HFFc6 (cell line): ENCODE measurements at places on chromosomes 7 and 10. TPM values are rescaled to one million over a fixed set of nuclear protein-coding genes. Genes with fewer than 3 reads are reported as not detected.

DNA sequence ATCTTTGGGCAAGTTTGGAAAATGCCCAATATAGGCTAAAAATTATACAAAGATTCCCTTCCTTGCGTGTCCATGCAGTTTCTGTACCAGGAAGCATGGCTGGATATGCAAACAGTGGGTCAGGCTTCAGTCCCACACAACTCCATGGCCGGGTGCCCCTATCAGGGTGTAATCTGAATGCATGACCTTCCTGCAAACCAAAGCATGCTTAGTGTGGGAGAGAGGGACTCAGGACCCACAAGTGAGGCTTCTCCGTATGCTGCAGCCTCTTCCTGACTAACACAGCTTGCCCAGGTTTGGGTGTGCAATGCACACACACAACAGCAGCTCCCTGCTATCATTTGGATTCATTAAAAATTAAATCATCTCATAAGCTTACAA, 8.5 kb downstream of the AKR1B10 start:
- H3K4me1 ChIP-seq, result peaks cover 19% of the 10 kb centered on the region
- no peak for DNase-seq
- H3K36me3 ChIP-seq, result no peaks in the 10 kb centered on the region
- H3K27ac ChIP-seq, result no peak overlapping the region

DNA sequence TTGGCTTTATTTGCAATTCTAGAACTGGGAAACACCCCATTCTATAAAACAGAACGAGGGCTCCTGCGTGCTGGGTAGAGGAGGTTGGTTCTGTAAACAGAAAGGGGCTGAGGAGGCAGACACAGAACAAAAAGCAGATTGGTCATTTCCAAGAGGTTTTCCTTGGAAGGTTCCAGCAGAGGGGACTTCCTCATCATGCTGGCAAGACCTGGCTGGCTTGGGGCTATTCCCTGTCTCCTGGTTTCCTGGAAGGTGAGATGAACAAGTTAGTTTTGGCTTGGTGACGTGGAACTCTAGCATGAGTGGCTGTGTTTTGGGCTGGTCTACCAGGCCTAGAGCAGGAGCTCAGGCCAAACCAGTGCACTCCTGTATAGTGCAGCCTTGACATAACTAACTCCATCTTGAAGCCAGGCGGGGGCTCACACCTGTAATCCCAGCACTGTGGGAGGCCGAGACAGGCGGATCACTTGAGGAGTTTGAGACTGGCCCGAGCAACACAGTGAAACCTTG, 26.1 kb upstream of the DNAJB6 start:
- peaks cover 34% of the 10 kb centered on the region for H3K4me1 ChIP-seq
- no peaks in the 10 kb centered on the region for H3K36me3 ChIP-seq
- H3K27me3 ChIP-seq, result no peaks in the 10 kb centered on the region; the same call in 1 of the 2 replicates
- H3K4me3 ChIP-seq, result peak overlapping the region; percentile 62
- DNase-seq, result peak; percentile 27
- H3K27ac ChIP-seq, result peak overlapping the region; percentile 93

- H3K36me3 ChIP-seq, result peaks cover 7% of the 10 kb centered on the region; the same call in 1 of the 2 replicates
- peaks cover 3% of the 10 kb centered on the region; the same call in 1 of the 2 replicates for H3K27me3 ChIP-seq
- H3K27ac ChIP-seq, result no peak overlapping the region
- DNase-seq, result no peak
- no peak overlapping the region for H3K4me3 ChIP-seq
These were observed 275.1 kb upstream of the FZD1 start for GRCh38 chr7:90988996-90989765.

DNA sequence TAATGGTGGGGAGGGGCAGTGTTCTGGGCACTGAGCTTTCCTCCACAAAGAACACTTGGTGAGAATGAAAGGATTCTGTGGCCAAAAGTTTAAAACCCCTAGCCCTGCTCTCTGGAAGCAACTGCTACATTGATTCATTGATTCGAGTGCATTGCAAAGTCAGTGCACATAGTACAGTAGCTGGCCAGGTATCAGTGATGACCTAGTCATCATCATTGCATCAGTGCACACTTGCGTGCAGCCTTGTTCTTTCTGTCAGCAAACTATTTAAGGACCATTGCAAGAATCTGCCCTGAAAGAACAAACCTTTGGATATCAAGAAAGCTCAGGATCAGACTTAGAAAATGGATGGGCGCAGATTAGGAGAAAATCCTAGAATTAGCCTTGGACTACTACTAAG, 47.4 kb downstream of the CUL1 start:
- peaks cover 50% of the 10 kb centered on the region for H3K36me3 ChIP-seq
- 0 out of 2 replicates have a peak overlapping the region, but pooled peaks have one; percentile 33 for H3K27ac ChIP-seq
- H3K4me1 ChIP-seq, result peaks cover 6% of the 10 kb centered on the region; the same call in 1 of the 2 replicates

DNA sequence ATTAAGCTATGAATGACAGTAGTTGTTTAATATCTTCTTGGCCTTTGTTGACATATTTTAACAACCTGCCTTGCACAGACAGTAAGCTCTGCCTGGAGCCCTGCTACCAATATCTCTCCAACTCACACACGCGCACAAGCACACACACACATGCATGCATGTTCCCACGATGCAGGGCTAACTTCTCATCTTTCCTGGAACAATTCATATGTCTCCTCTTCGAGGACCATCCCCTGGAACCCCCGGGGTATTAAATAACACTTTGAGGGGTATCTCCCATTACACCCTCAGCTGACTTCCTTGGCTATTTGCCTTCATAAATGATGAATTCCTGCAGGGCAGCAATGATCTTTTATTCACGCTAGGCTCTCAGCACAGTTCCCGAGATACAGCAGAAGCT, 258.0 kb downstream of the TRIL start:
- H3K27me3 ChIP-seq, result no peaks in the 10 kb centered on the region
- DNase-seq, result no peak

DNA sequence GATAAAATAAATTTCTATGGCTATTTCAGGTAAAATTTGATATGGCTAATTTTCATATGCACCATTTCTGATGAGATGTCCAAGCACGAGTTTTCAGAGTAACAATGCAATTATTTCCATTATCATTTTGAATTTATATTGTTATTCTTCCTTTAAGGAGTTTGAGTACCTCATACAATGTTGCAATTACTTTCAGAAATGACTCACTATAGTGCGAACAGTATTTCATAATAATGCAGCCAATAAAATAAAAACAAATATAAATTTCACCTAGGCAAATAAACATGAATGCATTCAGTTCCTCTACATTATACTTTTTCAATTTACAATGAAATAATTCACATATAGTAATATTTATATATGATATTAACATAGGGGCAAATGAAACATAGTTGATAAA, 78.8 kb upstream of the LRRN3 start:
- H3K27me3 ChIP-seq, result no peaks in the 10 kb centered on the region; the same call in 1 of the 2 replicates
- no peaks in the 10 kb centered on the region for H3K36me3 ChIP-seq
- H3K4me1 ChIP-seq, result peaks cover 44% of the 10 kb centered on the region
- DNase-seq, result peak; percentile 16

DNA sequence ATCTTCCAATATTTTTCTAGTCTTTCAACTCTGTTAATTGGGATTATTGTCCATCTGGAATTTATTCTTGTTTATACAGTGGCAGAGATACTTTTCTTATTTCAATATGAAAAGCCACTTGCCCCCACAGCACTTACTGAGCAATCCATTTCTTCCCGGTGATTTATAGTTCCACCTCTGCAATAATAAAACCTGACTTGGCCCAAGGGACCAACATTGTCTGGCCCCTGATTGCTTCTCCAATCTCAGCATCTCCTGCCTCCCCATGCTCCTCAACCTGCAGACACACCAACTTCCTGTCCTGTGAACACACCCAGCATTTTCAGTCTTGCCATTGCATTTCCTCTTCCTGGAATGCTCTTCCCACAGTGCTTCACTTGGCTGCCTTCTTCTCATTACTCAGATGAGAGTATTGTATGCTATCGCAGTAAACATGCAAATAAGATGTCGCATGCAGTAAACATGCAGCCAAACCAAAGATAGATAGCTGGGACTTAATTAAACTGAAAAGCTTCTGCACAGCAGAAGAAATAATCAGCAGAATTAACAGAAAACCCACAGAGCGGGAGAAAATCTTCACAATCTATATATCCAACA, 19.5 kb downstream of the ITGA8 start:
- H3K4me3 ChIP-seq, result no peak overlapping the region
- no peak overlapping the region for H3K27ac ChIP-seq
- no peaks in the 10 kb centered on the region for H3K4me1 ChIP-seq
- H3K27me3 ChIP-seq, result peaks cover 10% of the 10 kb centered on the region

- H3K27ac ChIP-seq, result no peak overlapping the region
- no peak overlapping the region for H3K4me3 ChIP-seq
- H3K36me3 ChIP-seq, result no peaks in the 10 kb centered on the region
- peaks cover 2% of the 10 kb centered on the region; the same call in 1 of the 2 replicates for H3K27me3 ChIP-seq
- H3K4me1 ChIP-seq, result no peaks in the 10 kb centered on the region
These were observed 1064.1 kb upstream of the GHITM start for GRCh38 chr10:83075016-83075814.

- no peak overlapping the region for H3K4me3 ChIP-seq
- no peak for DNase-seq
- H3K36me3 ChIP-seq, result no peaks in the 10 kb centered on the region
- peaks cover 4% of the 10 kb centered on the region; the same call in 1 of the 2 replicates for H3K27me3 ChIP-seq
- H3K27ac ChIP-seq, result no peak overlapping the region
- no peaks in the 10 kb centered on the region for H3K4me1 ChIP-seq
These were observed 6.2 kb downstream of the SLC26A4 start for GRCh38 chr7:107666790-107667189.

DNA sequence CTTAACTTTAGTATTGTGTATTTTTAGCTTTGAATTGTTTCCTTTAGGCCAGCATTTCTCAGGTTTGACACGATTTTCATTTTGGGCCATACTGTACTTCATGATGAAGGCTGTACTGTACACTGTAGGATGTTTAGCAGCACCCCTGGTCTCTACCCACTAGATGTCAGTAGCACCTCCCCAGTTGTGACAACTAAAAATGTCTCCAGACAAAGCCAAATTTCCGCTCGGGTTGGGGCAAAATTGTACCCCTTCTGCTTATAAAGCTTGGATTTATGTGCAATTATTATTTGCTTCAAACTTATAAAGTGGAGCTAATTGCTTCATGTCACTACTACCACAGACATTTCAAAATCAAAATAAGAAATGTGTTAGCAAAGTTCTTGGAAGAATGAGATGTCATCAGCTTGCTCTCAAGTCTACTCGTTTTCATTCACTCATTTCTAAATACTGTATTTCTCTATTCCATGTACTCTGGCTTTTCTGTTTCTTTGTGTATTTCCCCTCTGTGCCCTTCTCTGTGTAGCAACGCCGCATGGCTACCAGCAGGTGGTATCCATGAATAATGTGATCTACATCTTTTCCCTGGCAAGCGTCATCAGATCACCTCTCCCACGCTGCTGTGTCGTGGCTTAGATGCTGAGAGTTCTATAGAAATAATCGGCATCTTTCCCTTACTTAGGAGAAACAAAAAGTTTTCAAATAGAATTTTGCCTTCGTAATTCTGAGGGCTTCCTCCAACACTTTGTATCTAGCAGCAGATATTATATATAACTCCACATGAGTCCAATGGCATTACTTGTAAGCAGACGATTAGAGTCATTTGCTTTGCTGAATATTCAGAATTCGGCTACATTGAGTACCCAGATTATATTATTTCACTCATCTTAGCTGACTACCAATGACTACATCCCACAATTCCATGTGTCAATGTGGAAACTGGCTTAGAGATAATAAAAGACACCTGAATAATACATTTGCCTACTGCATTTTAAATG, 47.8 kb upstream of the CALCR start:
- peaks cover 6% of the 10 kb centered on the region for H3K4me1 ChIP-seq
- no peaks in the 10 kb centered on the region for H3K36me3 ChIP-seq
- DNase-seq, result peak; percentile 25
- no peak overlapping the region for H3K27ac ChIP-seq
- H3K4me3 ChIP-seq, result no peak overlapping the region; the same call in 1 of the 2 replicates
- peaks cover 3% of the 10 kb centered on the region; the same call in 1 of the 2 replicates for H3K27me3 ChIP-seq

DNA sequence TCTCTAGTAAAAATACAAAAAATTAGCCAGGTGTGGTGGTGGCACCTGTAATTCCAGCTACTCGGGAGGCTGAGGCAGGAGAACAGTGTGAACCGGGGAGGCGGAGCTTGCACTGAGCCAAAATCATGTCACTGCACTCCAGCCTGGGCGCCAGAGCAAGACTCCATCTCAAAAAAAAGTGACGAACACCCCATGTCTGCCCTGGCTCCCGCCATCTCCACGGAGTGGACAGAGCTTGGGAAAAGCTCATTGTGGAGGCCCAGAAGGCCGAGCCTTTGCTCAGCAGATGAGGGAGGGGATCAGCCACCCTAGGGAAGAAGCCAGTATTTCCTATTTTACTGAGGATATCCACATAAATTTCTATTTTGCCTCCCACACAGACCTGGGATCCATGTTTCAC, 136.8 kb downstream of the DIP2C start:
- peaks cover 2% of the 10 kb centered on the region; the same call in 1 of the 2 replicates for H3K27me3 ChIP-seq
- no peaks in the 10 kb centered on the region for H3K36me3 ChIP-seq
- DNase-seq, result no peak

GRCh38 chr7:37598824-37599223, 84.7 kb upstream of the GPR141 start:
- no peaks in the 10 kb centered on the region for H3K36me3 ChIP-seq
- no peak for DNase-seq
- no peaks in the 10 kb centered on the region for H3K4me1 ChIP-seq
- H3K4me3 ChIP-seq, result no peak overlapping the region
- no peak overlapping the region for H3K27ac ChIP-seq
- H3K27me3 ChIP-seq, result peaks cover 2% of the 10 kb centered on the region; the same call in 1 of the 2 replicates

The TMEM140 gene
- 0.69 to 2.2 TPM (median 1.1 TPM) in 3 replicates for total RNA-seq

The IGF2BP3 gene
- 26.7 to 31.9 TPM (median 30.2 TPM) in 3 replicates for total RNA-seq

The CLDN4 gene
- 0.33 TPM in 1 of 3 replicates, not detected in the others for total RNA-seq

The CTNNA3 gene
- not detected in 3 replicates for total RNA-seq
